ENCODE measurements at places on chromosomes 16 and 17. TPM values are rescaled to one million over a fixed set of nuclear protein-coding genes. Genes with fewer than 3 reads are reported as not detected.

Gene FBXW10B
- total RNA-seq = 1.5 TPM

Gene SHISA6
- 4.7 TPM for total RNA-seq

Gene HID1
- total RNA-seq = 16.0 TPM

Gene RNF222
- total RNA-seq = not detected

Gene TNP2
- not detected for total RNA-seq

Gene MTMR4
- 92.3 TPM for total RNA-seq

Gene BTBD17
- 8.9 TPM for total RNA-seq

Gene MFAP4
- 84.2 TPM for total RNA-seq

All from camera-type eye (tissue), 1 donor.